ENCODE measurements at places on chromosomes 1 and 21. TPM values are rescaled to one million over a fixed set of nuclear protein-coding genes. Genes with fewer than 3 reads are reported as not detected.

DNA sequence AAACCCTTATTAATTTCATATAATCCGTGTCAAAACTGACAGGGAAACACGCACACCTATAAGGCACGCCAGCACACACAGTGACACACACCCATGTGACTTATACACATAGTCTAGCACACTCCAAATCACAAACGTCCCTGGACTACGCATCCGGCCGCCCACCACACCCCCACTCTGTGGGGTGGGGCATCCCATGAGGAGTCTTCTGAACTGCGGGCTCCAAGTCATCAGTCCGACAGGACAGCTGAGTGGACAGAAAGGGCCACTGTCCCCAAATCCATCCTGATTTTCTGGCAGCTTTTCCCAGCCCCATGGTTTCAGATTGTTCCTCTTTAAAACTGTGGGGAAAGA lies 829 bp downstream of the PEA15 start:
- no peak for DNase-seq

GRCh38 chr1:11982010-11982392 lies 1.8 kb downstream of the MFN2 start:
- DNase-seq = no peak

DNA sequence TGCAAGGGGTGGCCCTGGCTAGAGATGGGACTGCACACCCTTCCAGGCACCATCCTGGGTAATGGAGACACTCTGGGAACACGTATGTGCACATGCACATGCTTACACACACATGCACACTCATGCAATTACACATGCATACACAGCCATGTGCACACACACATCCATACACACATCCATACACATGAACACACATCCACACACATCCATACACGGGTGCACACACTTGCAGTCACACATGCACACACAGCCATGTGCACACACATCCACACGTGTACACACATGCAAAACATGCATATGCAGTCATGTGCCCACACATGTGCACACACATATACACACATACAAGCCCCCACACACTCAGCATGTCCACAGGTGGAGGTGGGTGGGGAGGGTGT lies 22.3 kb upstream of the POFUT2 start:
- DNase-seq = no peak

DNA sequence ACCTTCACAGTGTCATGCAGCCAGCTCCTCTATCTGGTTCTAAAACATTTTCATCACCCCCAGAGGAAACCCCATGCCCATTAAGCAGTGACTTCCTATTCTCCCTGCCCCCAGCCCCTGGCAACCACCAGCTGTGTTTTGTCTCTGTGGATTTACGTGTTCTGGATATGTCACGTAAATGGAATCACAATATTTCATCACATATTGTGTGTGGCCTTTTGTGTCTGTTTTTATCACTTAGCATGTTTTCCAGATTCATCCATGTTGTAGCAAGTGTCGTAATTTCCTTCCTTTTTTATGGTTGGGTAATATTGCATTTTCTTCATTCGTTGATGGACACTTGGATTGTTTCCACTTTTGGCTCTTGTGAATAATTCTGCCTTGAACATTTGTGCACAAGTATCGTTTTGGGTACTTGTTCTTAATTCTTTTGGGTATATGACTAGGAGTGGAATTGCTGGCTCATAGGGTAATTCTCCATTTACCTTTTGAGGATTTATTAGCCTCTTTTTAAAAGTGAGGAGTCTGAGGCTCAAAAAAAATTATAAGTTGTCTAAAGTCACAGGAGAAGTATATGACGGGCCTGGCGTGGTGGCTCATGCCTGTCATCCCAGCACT lies 127.0 kb downstream of the MRPS6 start:
- DNase-seq = peak; percentile 72

GRCh38 chr21:28283641-28284490 lies 708.8 kb downstream of the LTN1 start:
- no peak for DNase-seq

GRCh38 chr1:24327486-24327885 lies 8.3 kb downstream of the GRHL3 start:
- no peak for DNase-seq

- no peak for DNase-seq
Observed at GRCh38 chr1:31410871-31411270, 2.1 kb upstream of the SERINC2 start.

FAM151A gene
- not detected for total RNA-seq

GBP2 gene
- 103 TPM for total RNA-seq
